ENCODE measurements at places on chromosomes 7 and 10. TPM values are rescaled to one million over a fixed set of nuclear protein-coding genes. Genes with fewer than 3 reads are reported as not detected.

GRCh38 chr10:69269761-69270160 lies 8.5 kb upstream of the HK1 start:
- DNase-seq, result no peak

GRCh38 chr10:95876756-95877155 lies 31.0 kb upstream of the CC2D2B start:
- no peak for DNase-seq

DNA sequence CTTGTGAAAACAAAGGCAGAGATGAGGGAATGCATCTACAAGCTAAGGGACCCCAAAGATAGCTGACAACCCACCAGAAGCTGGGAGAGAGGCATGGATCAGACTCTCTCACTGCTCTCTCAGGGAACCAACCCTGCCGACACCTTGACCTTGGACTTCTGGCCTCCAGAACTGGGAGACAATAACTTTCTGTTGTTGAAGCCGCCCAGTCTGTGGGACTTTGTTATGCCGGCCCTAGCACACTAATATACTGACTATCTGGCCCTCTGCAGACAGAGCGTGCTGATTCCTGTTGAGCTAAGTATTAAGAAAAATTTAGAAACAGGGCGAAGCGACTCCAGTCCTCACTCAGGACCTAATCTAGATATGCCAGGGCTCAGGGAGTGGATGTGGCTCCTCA lies 144.3 kb upstream of the TCF7L2 start:
- DNase-seq, result no peak

The NKX6-2 gene
- 0.23 TPM for polyA plus RNA-seq

DNA sequence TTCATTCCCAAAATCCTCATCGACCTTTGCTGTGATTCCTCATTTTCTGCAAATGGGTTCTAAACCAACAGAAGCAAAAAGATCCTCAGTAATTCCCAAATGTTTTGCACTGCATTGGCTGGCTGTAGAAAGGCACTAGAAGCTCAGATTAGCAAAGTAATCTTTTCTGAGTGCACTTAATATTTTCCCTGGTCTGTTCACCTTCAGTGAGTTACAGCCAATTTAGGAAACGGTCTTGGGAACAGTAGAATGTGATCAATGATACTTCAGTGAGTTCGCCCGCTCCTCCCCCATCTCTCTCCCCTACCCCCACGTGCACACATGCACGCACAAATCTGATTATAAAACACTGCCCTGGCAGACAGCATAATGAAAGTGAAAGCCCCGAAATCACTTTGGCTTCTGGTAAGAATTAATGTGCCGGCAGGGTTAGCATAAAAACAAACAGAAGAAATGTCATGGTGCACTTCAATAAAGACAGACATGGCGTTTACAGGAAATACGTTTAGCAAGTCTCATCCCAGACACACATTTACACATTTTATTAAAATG lies 201.3 kb upstream of the CDCA7L start:
- DNase-seq, result no peak

GRCh38 chr10:84523526-84523925 lies 195.1 kb downstream of the CCSER2 start:
- no peak for DNase-seq

The AKR1C2 gene
- polyA plus RNA-seq, result 153 TPM

The TMUB1 gene
- polyA plus RNA-seq, result 51.9 TPM

DNA sequence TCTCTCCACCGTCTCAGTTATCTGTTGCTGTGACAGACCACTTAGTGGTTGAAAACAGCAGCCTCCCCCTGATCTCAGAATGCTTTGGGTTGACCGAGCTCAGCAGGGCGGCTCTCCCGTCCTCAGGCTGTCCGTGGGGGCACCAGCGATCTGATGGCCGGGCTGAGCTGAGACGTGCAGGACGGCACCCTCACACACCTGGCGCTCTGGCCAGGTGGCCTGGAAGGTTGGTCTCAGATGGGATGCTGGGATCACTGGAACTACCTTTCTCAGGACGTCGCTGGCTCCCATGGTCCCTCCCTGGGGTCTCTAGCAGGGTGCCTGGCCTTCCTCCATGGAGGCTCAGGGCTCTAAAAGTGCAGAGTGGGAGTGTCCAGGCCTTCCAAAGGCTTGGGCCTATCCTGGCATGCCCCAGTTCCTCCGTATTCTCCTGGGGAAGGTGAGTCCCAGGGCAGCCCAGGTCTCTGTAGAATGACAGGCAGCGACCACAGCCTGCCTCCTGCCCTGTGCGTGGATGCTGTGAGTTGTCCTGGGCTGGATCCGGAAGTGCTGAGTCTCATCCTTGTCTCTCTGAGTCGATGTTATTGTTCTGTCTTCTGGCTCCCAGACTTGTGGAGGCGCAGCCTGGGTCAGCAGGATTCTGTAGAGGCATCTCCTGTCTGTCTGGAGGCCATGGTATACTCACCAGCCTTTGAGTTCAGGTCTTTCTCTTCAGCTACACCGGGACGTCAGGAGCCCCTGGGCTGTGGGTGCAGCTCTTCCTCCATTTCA lies 12.2 kb upstream of the PWWP2B start:
- no peak for DNase-seq

DNA sequence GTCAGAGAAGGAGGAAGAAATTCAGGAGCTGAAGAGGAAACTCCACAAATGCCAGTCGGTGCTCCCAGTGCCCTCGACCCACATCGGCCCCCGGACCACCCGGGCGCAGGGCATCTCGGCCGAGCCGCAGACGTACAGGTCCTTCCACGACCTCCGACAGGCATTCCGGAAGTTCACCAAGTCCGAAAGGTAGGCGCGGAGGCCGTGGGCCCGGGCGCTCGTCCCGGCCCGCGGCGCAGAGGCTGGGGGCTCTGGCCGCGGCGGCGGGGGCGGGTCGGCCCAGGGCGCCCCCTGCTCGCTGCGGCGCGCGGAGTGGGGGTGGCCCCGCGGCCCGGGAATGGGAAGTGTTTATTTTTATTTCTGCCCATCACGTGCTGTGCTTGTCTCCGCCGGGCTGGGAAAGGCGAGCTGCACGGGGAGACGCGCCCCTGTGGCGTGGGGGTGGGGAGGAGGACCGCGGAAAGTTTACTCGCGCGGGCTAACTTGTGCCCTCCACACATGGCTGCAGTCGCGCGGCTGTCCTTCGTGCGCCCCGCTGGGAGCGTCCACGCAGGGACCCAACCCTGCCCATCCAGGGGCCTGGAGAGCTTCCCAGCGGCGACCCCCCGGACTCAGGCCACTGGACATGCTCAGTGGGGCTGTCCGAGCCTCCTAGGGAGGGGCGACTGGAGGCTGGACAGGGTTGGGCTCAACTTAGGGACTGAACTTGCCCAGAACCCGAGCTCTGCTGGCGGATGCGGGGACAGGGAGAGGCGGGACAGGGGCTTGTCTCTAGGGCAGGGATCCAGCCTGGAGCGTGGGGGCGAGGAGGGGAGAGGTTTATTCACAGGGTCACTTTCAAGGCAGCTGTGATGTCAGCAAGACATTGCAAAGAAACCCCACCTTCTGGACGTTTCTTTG lies 82.6 kb upstream of the PRKG1 start:
- no peak for DNase-seq

The ADRA2A gene
- 15.0 TPM for polyA plus RNA-seq

The LLCFC1 gene
- not detected for polyA plus RNA-seq

GRCh38 chr7:139595806-139596205 lies 72.3 kb downstream of the CLEC2L start:
- no peak for DNase-seq

GRCh38 chr10:124875596-124875995 lies 66.3 kb upstream of the ZRANB1 start:
- no peak for DNase-seq

DNA sequence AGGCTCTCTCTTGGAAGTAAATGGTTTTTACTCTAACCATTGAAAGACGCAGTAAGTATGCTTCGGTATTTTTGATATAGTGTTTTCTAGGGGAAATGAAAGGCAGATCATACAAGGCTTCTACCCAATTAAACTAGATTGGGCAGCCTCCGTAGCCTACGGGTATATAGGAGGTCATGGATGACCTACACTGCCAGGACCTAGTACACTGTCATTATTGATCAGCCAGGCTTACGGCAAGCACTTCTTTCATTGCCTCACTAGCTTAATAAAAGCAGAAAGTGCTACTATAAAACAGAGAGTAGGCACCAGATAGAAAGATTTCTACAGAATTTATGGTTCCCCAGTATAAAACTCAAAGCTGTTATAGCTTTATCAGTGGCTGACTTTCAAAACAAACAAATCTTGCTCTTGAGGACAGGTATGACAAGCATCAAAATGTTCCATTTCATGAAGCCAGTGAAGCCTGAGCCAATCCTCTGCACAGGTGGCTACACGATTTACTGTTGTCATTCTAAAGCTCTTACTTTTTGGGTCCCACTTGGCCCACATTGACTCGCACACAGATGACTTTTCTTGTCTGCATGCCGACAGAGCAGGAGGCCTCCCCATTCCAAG lies 358.1 kb downstream of the THSD7A start:
- no peak for DNase-seq

DNA sequence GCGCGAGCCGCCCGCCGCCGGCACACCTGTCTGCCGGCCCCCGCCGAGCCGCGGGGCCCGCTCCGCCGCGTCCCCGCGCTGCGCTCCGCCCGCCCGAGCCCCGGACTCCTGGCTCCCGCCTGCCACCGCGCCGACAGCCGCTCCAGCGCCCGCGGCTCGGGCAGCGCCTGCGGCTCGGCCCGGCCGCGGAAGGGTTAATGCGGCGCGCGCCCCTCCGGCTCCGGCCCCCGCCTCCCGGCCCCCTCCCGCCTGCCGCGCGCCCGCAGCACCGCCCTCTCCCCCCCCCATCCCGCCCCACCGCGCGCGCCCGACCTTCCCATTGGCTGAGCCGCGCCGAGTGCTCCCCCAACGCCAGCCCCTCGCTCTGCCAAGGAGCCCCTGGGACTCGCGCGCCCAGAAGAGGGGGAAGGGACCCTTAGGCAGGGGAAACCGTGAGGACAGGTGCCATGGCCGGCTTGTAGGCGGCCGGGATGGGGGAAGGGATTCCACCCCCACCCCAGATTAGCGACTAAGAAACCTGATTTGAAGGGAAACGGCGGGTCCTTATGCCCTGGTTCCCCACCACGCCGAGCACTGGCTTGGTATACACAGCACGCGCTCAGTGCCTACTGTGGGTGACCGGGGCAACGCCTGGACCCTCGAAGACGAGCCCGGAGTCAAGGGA lies at the start of gene KCNH2:
TSS of gene KCNH2 (minus strand) at position 196 of the 664 bp plus-strand sequence. CDS start 408 bp downstream, outside the sequence.
- no peak for DNase-seq

DNA sequence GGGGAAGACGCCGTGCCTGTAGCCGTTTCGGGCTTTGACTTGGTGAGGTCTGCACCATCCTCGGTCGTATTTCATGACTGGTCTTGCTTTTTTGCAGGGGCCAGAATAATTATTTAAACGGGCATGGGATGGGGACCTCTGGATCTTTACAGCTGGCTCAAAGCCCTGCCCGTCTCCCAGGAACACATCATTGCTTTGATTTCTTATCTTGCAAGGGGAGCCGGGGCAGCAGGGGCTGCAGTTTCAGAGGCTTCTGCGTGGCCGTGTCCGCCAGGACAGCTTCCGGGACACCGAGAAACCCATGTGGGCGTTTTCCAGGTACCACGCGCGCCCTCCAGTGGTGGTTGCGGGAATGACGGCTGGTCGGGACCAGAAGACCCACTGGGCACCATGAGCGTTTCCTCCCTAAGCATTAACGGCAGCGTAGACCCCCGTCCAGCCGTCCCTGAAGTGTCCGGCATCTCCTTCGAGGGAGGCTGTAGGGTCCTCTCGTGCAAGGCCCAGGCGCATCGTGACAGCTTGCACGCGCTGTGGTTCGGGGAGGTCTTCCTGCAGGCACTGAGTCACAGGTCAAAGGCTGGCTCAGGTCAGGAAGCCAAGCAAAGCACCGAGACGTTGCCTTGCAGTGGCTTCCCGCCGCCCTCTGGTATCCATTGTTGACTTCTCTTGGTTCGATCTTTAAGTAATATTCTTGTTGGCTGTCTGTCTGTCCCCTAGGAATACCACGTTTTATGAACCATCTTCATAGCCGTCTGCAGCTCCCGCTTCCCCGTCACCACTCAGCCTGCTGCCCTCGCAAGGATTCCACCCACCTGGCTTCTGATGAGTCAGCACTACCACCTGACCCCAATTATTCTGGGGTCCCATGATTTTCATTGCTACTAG lies 16.2 kb upstream of the ZFAND2A start:
- no peak for DNase-seq

Measured in urinary bladder (tissue), 4 donors.